Peyer's patch (tissue), 4 donors: ENCODE measurements at places on chromosomes 7 and 10. TPM values are rescaled to one million over a fixed set of nuclear protein-coding genes. Genes with fewer than 3 reads are reported as not detected.

The EPO gene
- not detected for total RNA-seq

The GPR26 gene
- not detected for total RNA-seq

The GBX1 gene
- total RNA-seq = not detected

The NODAL gene
- total RNA-seq = not detected

The FRMD4A gene
- total RNA-seq = 3.0 TPM

The RAPGEF5 gene
- total RNA-seq = 111 TPM

The VSIR gene
- total RNA-seq = 119 TPM

The SH2D4B gene
- not detected for total RNA-seq

The LAMB1 gene
- total RNA-seq = 821 TPM

The IFIT2 gene
- total RNA-seq = 10.9 TPM

The FAM131B gene
- not detected for total RNA-seq

The IFT22 gene
- 1.2 TPM for total RNA-seq

The FKBP9 gene
- 145 TPM for total RNA-seq

The CACNA2D1 gene
- 14.8 TPM for total RNA-seq

The OR2A7 gene
- total RNA-seq = 10.9 TPM

DNA sequence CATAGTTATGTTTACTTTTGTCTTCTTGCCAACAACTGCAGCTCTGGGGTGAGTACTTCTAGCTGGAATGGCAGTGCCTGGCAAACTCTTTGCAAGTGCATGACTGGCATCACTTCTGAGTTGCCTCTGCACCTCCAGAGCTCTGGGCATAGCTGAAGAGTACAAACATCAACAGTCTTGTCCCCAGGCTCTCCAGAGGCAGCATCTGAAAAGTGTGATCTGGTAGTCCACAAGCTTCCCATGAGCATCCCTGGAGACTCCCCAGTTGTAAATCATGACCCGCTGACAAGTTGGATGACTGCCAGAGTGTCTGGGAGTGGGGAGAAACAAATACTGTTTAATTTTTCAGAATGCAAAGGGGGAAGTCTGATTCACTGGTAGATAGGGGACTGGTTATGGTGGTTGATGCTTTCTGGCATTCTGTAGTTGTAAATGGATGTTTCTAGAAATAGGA, 138.9 kb upstream of the CDK13 start:
- DNase-seq = no peak

- DNase-seq = no peak
Observed at GRCh38 chr10:126337251-126337810, 50.9 kb downstream of the ADAM12 start.

DNA sequence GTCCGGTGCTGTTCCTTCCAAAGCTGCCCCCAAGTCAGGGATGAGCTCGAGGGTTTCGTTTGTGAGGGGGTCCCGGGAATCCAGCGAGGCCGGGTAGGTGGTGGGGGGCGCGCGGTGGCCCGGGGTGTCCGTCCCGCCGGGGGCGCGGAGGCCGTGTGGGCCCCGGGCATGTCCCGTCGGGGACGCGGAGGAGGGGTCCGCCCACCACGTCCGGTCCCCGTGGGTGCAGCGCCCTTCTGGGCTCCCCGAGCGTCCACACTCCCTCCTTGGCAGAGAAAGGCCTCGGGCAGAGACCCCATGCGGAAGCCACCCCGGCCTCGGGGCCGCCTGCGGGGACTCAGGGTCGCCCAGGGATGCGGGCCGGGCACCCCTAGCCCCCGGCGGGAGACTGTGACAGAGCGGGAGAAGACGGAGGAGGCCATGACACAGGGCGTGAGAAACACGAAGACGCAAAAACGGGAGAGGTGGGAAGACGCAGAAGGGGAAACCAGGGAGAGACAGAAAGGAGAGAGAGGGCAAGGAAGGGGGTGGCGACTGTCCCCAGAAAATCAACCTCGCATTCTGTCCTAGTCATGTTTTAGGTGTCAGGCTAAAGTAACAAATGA, 640 bp upstream of the ZNF425 start:
- DNase-seq = peak; percentile 72

DNA sequence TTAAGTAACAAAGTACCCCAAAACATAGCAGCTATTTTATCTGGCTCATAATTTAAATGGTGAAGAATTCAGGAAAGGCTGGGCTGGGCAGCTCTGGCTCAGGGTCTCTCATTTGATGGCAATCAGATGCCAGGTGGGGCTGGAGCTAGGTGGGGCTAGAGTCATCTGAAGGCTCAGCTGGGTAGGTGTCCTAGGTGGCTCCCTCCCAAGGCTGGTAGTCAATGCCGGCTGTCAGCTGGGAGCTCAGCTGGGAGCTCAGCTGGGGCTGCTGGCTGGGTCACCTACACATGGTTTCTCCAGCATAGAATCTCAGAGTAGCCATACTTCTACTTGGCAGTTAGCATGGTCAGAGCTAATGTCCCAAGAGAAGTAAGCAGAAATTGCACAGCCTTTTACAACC, 34.1 kb downstream of the OSBPL3 start:
- no peak for DNase-seq

DNA sequence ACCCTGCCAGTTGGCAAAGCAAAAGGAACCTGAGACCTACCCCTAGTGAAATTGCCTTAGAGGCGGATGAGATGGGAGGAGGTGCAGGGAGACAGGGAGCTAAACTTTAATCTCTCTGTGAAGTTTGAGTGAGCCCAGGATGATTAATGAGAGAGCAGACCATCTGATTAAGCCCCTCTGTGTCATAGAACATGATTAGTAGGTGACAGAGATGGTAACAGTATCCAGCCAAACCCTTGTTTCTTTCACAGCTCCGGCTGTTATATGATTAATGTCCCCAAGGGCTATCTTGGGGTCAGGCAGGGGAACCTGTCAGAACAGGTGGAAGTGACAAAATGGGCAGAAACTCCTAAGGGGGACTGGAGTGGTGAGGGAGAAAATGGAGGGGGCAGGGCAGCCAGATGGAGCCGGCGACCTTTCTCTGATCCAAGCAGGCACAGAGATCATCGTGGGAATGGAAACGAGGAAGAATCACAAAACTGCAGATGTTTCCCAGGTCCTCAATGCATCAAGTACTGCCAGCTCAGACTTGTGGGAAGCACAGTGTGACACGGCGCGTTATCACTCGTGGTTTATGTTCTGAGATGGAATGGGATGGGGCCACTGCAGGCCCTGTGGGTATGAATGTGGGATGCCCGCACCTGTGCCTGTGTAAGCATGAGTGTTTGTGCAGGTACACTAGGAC, 684.2 kb downstream of the LRMDA start:
- no peak for DNase-seq

GRCh38 chr7:101853684-101854083, 36.3 kb downstream of the CUX1 start:
- DNase-seq = no peak

- DNase-seq = no peak
Observed at GRCh38 chr7:44189286-44189992, at the start of gene GCK. GCK (minus strand) TSS chr7:44189439; CDS start chr7:44188953, 486 bp downstream.

GRCh38 chr10:18369859-18370473, 229.7 kb downstream of the CACNB2 start:
- no peak for DNase-seq

DNA sequence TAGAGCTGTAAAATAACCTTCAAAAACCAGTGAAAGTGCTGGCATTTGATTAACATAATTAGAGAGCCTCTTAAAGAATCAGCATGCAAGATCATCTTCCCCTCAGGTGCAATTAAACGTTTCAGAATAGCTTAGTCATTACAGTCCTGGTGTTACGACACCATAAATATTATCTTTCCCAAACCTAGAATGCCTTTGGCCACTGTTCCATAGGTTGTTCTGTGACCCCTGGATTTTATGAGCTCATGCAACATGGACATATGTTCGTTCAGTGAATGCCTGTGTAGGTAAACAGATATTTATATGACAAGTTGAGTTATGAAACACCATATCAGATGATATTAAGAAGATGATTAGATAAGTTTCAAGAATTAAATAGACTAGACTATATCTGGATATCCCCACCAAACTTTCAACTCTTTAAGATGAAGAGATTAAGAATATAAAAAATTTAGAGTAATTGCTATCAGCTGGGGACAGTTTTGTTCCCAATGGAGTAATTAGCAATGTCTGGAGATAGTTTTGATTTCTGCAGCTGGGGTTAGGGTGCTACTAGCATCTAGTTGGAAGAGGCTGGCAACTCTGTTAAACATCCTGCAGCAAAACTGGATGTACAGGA, 263.5 kb upstream of the DKK1 start:
- DNase-seq = no peak

- peak; percentile 35 for DNase-seq
Observed at GRCh38 chr10:48455055-48455391, 148.5 kb downstream of the MAPK8 start.

- DNase-seq = no peak
Observed at GRCh38 chr10:120559800-120560199, 102.8 kb downstream of the PLPP4 start.

- no peak for DNase-seq
Observed at GRCh38 chr7:134787064-134787463, 7.6 kb downstream of the CALD1 start.

DNA sequence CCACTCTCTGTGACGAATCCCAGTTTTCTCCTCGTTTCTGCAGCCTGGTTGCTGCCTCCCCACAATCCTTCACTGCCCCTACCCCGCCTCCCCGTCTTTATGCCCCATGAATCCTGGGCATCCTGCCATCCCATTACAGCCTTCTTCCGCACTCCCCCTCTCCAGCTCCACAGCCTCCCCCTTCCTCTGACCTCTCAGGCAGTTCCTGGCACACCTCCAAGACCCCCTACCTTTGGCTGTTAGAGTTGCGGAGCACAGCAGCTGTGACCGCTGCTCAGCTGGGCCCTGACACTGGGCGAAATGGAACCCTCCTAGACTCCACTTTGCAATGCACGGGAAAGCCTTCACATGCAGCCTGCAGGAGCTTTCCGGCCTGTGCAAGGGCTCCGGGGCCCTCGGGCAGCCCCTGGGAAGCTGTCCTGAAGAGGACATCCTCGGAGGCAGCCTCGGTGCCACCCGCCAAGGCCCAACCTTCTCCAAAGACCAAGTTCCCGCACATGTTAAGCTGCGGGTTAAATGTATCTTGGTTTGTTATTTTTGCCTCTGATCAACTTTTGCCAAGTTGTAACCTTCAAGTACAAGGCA, 400.7 kb upstream of the MKI67 start:
- DNase-seq = no peak

GRCh38 chr7:51085034-51085692, 231.4 kb downstream of the COBL start:
- DNase-seq = no peak

GRCh38 chr7:142753366-142753765, 4.1 kb downstream of the PRSS1 start:
- DNase-seq = no peak

- no peak for DNase-seq
Observed at GRCh38 chr10:75826846-75827245, 395.4 kb downstream of the LRMDA start.

DNA sequence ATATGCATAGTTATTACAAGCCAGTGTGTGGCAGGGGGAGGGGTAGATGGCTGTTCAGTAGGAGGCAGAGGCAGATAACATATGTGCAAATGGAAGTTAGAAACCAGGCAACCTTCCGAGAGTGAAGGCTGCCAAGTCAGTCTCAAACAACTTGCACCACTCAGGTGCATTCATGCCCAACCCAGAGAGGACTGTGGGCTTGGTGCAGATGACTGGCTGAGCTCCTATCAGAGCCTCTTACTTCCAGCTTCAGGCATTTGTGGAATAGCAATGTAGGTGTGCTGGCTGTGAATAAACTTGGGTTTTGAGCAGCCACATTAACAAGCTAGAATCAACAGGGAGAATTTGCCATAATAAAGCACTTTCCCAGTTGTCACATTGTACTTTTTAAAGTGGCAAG, 789.8 kb downstream of the PHTF2 start:
- DNase-seq = no peak

DNA sequence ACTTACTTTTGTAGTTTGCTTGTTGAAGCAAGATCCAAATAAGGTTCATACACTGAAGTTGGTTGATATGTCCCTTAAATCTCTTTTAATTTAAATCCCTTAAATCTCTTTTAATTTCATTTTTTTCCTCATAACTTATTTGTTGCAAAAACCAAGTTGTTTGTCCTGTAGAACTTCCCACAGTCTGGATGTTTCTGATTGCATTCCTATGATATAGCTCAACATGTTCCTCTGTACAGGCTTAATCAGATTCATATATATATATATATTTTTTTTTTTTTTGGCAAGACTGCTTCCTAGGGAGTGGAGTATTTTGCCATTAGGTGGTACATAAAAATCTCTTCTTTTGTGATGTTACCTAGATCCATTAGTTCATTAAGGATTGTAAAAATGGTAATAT, 174.9 kb upstream of the MKLN1 start:
- DNase-seq = no peak

- DNase-seq = no peak
Observed at GRCh38 chr10:29666201-29666600, 31.4 kb upstream of the SVIL start.

DNA sequence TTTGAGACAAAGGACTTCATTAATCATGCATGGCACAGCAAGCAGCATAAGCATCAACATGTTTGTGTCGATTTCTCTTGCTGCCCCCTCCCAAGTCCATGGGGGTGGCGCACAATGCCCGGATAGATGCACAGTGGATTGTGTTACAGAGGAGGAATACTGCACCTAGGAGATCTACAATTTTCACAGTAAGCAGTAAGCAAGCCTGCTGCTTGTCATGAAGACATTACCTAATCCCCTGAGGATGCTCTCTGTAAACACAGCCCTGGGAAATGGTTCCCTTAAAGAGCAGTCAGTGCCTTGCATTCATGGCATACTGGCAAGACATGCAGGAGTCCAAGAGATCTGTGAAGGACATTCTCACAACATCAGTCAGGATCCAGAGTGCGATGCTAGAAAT, 137.7 kb downstream of the ETV1 start:
- DNase-seq = no peak

GRCh38 chr10:117597216-117597615, 54.7 kb downstream of the EMX2 start:
- DNase-seq = no peak

GRCh38 chr10:87861566-87861952, 1.8 kb downstream of the KLLN start:
- peak; percentile 71 for DNase-seq

DNA sequence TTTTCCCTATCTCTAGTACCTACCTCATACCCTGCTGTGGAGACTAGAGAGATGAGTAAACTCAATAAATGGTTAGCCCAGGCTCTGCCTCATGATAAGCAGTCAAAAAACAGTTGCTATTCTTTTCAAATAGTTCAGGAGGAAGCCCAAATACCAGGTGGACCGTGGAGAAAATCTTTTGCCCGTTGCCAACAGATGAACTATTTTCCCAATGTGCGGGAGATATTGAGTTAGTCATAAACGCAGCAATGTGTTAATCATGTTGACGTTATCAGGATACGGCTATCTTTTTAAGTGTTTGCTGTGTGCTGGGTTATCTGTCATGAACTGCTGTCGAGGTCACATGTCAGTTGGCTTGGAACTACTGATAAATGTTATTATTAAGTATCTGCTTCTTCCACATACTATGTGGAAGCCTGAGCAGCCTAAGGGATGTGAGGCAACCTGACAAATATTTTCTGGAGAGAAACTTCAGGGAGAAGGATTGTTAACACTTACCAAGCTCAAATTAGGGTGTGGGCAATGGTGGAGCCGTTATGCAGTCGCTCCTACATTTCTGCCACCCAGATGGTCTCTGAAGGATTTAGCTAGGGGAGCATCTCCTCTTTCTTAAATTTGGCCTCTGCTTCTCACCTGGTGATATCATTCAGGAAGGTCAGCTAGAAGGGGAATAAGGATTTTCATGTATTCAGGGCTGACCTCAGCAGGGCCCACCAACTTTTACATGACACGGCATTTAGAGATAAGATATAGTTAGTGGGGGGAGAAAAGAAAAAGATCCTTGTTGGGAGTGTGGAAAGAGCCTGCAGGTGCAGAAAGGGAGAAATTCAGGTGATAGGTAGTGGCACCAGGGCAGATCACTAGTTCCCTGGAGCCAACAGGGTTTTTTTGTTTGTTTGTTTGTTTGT, 33.5 kb upstream of the SLC26A3 start:
- no peak for DNase-seq

GRCh38 chr10:24363070-24363469, 154.1 kb downstream of the KIAA1217 start:
- no peak for DNase-seq
